H9 (cell line): ENCODE measurements at places on chromosomes 5 and 9.
A peak's percentile ranks its signal among the peaks of the same experiment; 100 is the strongest.

- DNase-seq = peak; percentile 84
These were observed at the start of gene RASEF for GRCh38 chr9:83062651-83063527. RASEF (minus strand) TSS chr9:83063142; CDS start chr9:83062867, 275 bp downstream.

GRCh38 chr9:3088219-3088618 lies 244.3 kb upstream of the PUM3 start:
- DNase-seq = peak; percentile 83

- no peak for DNase-seq
These were observed 14.9 kb upstream of the DNAJB5 start for GRCh38 chr9:34974664-34975063.

- no peak for DNase-seq
These were observed 9.9 kb upstream of the NINJ1 start for GRCh38 chr9:93143830-93144530.

- DNase-seq = no peak
These were observed 21.5 kb upstream of the WHRN start for GRCh38 chr9:114526807-114527206.

DNA sequence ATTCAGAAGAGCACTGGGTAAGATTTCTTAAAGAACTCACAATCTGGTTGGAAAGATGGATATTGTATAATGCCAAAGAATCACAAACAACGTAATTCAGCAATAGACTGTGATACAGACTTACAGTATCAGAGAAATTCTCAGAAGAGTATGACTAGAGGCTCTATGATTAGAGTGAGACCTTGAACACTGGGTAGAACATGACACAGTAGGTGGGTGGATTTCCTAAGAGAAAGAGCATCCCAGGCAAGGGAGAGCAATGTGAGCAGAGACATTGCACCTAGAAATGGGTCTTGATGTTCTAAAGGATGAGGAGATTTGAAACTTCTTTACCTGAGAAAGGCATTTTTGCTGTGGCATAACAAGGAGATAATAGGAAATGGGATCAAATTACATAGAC lies 27.3 kb upstream of the CAST start:
- no peak for DNase-seq

DNA sequence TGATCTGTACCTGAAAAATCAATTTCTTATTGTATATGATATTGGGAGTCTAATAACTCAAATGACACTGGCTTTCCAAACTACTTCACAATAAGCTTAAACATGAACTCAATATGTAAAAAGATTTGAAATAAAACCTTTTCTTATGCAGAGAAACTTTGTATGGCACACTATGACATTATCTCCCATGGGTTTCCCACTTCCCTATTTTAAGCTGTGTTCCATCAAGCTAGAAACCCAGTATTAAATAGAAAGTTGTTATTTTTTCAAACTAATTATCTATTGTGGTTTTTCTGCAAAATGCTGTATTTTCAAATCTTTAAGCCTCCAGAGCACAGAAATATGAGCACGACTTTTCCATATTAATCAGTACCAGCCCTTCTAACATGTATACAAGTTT lies 174.7 kb downstream of the NFIB start:
- DNase-seq = no peak

GRCh38 chr9:121709798-121710197 lies 58.4 kb downstream of the DAB2IP start:
- DNase-seq = no peak

DNA sequence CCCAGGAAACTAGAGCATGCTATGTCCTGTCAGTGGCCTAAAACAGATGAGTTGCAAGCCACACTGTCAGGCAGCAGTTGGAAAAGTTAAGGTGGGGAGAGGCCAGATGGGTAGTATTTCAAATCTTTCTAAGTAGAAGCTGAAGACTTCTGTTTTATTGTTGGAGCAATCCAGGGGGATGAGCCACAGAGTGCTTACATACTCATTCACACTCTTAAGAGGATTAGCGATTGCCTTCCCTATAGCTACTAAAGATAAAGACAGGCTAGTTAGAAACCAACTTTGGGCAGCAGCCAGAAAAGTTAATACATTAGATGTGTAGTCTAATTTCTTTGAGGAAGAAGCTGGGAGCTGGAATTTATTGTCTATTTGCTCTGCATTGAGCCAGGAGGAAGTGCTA lies 61.7 kb upstream of the ELAVL2 start:
- no peak for DNase-seq

DNA sequence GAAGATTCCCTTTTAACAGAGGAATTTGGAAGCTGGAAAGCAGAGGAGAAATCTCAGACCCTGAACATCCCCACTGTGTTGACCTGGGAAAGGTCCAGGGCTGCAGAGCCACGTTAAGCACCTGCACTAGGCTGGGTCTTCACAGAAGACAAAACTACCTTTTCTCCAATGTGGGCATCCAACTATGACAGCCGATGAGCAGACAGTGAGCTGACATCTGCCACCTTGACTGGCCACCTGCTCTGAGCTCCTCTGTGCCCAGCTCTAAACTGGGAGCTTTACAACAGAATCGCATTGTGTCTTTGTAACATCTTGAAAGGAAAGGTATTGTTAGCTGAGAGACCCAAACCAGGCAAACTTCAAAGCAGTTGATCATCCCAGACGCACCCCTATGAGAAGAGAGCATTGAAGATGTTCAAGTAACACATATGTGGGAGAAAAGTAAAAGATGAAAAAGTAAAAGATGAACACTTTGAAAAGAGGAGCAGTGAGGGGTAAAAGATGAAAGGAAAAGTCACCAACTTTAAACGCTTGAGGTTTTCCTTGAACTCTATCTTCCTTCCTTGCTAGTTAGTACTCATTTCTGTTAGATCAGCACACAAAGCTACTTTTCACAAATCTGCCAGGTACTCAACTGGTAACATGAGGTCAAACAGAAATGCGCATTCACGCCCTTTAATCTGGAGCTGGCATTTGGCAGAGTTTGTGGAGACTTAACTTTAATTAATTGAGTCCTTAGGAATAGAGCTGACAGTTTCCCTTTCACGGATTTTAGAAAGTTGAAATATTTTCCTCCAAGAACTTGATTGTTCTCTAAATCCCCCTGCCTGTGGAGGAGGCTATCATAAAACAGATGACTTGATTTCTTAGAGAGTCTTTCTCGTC lies 53.2 kb upstream of the CTXN3 start:
- no peak for DNase-seq
